ENCODE measurements at places on chromosomes 1 and 21.

DNA sequence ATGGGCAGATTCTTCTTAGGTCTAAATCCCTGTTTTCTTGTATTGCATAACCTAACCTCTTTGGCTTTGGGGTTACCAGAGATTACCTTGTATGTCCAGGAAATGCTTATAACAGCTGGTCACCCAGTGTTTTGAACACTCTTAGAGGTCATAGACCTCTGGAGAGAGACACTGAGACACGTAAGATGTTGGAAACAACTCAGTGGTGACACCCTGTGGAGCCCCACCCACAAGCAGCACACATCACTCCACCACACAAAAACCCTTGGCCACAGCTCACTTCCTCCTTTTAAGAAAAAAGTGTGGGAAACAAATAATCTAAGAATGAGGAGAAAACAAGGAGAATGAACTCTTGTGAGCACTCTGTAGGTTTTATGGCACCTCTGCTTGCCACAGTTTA lies 26.3 kb upstream of the CYP4B1 start:
- DNase-seq, result no peak

GRCh38 chr1:152777510-152778137 lies 2.7 kb downstream of the LCE1F start:
- no peak for DNase-seq

DNA sequence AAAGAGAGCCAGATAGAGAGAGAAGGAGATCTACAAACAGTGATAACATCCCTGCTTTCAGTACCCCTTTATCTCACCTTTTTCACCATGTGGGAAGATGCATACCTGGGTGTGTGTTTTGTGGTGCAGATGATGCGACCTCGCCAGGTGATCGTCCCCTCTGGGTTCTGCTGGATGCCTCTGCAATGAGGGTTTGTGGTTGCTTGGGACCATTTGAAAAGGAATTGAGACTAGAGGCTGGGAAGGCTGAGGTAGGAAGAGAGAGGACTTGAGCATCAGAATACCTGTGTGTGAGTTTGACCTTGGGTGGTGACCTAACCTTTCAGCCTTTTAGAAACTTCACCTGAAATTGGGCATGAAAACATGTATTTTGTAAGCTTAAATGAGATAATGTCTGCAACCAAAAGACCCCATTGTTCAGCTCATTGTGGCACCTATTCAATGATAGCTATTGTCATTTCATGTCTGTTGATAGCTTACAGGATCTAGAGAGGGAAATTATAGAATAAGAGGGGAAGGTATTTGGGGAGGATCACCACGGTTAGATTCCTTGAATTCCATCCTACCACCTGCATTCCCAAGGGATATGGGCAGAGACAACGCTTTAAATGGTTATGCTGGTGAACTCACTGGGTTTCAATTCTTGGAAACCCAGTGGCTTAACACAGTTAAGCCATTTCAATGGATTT lies 125.7 kb downstream of the IGSF21 start:
- DNase-seq, result no peak

GRCh38 chr21:15752763-15753407 lies 23.1 kb downstream of the USP25 start:
- DNase-seq, result no peak

GRCh38 chr1:208809876-208810275 lies 565.7 kb upstream of the PLXNA2 start:
- no peak for DNase-seq
